ENCODE measurements at places on chromosomes 7 and 10. TPM values are rescaled to one million over a fixed set of nuclear protein-coding genes. Genes with fewer than 3 reads are reported as not detected.

The ZNF3 gene
- total RNA-seq = 39.2 TPM

The LRRN3 gene
- 0.56 TPM for total RNA-seq

The CADPS2 gene
- total RNA-seq = 1.0 TPM

The FOXI2 gene
- total RNA-seq = not detected

The AKR1D1 gene
- total RNA-seq = not detected

GRCh38 chr10:29455095-29455494 lies 166.2 kb downstream of the LYZL1 start:
- DNase-seq = no peak

DNA sequence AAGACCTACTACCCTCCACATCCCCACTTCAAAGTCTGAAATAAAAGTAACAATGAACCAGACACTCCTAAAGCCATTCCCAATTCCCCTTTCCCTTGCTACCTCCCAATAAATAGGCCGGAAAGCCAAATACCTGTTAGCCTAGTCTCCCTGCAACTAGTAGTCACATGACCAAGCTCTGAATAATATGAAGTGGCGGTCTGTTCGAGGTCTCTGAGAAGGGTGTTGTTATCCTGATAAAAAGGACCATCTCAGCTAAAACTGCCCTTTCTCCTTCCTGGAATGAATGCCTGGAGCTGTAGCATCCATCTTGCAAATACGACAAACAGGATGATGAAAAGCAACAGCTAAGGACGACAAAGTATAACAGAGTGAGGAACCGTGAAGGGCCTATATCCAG lies 6.0 kb downstream of the KIF5B start:
- no peak for DNase-seq

DNA sequence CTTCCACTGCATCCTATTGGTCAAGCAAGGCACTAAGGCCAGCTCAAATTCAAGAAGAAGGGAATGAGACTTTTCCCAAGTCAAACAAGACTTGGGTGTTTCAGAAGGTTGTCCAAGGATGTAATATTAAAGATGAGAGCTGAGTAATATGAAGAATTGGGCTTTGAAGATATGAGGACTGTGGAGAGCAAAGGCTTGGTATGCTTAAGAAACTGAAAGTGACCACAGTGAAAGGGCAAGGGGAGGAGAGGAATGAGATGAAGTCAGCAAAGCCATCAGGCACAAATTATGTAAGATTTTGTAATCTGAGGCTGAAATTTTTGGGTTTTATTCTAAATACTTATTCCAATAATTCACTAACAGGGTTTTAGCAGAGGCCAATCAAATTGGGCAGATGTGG lies 38.6 kb upstream of the NPY start:
- DNase-seq = no peak

- no peak for DNase-seq
Measured at GRCh38 chr10:98587156-98587837, 140.6 kb upstream of the HPS1 start.

- DNase-seq = no peak
Measured at GRCh38 chr7:100967292-100967863, 2.0 kb upstream of the MUC12 start.

DNA sequence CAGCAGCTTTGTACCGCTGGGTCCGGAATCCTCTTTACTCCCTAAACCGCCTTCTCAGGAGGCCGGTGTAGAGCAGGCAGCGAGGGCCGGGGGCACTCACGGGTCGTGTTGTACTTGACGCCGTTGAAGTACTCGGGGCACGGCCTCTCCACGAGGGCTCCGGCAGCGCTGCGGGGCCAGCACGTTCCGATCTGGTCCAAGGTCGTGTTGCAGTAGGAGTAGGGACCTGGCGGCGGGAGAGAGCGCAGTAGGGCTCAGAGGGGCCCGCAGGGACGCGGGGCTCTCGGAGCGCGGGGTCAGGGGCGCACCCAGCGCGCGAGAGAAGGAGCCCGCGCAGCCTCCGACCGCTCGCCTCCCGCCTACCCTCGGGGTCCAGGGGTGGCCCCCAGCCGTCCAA lies 443 bp downstream of the CRHR2 start:
- no peak for DNase-seq

DNA sequence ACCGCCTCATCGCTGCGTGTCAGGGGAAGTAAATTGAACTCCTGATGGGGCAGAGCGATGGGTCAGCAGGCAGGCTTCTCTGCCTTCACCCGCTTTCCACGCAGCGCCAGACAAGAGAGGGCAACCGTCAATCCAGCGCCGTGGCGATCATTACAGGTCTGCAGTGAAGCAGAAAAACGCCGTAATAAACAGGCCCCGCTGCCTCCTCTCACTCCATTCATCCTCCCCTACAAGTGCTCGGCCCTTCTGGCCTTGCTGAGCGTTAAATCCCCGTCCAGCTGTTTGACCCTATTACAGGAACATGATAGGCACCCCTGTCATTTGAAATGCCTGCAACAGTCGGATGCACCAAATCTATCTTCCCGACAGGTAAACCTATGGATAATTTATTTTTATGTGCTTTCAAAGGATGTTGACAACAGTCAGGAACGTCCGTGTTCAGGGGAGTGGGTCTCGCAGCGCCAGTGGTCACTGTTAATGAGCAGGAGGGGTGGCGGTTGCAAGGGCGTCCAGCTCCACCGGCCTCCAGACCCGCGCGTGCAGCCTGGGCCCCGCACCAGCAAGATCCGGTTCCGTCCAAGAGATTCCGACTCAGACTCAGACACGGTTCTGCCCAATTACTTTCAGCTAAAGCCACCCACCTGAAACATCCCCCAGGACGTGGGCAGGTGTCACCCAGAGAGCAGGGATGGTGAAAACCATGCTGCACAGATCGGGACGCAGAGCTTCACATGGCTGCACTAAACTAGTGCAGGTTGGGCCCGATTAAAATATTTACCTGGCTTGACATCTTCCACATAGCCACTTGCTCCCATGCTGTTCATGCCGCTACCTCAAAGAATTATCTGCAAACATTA lies 508.0 kb upstream of the MGMT start:
- DNase-seq = no peak

GRCh38 chr10:5952731-5953385 lies 24.5 kb downstream of the IL15RA start:
- no peak for DNase-seq

DNA sequence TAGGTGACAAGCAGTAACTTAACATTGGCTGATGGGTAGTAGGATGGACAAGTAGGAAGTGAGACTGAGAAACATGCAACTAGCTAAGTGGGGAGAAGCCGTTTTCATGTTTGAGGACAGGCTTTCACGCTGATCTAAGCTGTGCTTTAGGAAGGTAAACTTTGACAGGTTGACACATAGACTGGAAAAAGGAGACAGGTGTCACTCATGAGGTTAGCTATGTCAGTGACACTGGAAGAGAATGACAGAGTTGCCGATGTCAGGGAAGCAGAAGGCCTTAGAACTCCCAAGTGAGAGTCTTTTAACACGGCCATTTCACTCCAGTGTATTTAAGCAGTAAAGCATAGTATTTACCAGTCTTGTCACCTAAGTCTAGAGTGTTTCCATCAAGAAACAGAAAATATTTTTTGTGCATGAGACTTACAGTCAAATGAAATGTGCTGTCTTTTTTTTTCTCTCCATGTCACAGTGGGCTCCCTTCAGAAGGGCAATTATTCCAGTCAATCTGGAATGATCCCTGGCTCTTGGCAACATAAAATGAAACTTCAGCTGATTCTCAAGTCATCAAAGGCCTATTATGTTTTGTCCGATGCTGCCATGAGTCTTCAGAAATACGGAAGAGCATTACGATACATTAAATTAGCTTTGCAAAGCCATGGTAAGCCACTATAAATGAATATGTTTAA lies 20.6 kb downstream of the EDRF1 start:
- no peak for DNase-seq

- no peak for DNase-seq
Measured at GRCh38 chr10:77506517-77507200, 130.9 kb downstream of the KCNMA1 start.

GRCh38 chr7:128103498-128104107 lies 72.4 kb upstream of the LRRC4 start:
- no peak for DNase-seq

DNA sequence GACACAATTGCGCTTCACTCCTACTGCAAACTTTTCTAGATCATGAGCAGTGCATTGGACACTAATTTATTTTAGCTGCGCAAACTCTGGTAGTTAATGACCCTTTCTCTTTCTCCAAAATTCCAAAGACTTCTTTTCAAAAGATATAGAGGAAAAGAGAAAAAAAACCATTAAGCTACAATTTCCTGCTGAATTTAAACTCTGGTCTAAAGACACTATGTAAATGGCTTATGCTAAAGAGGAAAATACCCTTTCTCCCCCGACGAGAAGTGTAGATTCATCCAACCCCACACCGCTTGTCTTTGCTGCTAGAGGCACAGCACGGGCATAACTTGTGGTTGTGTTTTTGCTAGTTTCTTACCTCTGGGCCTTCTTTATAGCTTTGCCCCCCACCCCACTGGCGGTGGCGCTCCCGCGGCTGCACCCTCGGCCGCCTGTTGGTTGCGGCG lies 84.1 kb downstream of the SNX10 start:
- DNase-seq = no peak

GRCh38 chr7:67990003-67990402 lies 993.4 kb downstream of the TYW1 start:
- DNase-seq = no peak

DNA sequence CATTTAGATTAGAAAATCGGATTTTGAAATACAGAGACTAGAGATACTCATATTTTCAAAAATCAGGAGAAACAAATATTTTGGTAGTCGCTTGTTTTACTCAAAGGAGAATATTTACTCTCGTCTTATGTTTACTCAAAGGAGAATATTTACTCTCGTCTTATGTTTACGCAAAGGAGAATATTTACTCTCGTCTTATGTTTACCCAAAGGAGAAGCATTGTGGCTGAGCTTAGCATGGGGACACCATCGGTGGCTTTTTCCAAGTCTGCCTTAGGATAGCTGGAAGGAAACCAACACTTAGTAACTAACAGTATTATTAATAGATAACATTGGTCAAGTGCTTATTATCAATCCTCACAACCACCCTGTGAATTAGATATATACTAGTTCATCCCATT lies 71.8 kb downstream of the SNX10 start:
- DNase-seq = no peak

- DNase-seq = no peak
Measured at GRCh38 chr7:91872069-91872468, 8.4 kb downstream of the MTERF1 start.

DNA sequence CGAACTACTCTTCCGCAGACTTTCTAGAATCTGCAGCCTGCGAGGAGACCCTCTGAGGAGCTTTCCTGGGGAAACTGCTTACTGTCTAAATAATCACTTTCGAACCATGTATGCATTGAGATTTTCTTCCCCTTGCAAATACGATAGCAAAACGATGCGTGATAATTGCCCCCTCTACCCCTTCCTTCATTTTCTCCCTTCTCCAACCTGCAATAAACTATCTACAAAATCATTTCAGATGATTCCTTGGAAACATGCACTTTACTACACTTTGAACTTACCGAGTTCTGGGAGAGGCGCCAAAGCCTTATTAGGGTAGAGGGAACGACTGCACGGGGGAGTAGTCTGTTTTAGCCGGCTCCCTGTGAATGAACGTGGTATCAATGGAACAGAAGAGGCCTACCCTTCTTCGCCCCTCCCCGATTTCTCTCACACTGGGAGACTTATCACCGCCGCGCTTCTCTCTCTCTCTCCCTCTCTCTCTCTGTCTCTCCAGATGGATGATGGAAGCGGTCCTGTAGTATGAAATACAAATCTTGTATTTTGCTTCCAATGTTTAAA lies at the start of gene FGFBP3:
FGFBP3 (minus strand) TSS at position 370 of the 561 bp plus-strand sequence. CDS start 517 bp downstream, outside the sequence.
- DNase-seq = peak; percentile 66

DNA sequence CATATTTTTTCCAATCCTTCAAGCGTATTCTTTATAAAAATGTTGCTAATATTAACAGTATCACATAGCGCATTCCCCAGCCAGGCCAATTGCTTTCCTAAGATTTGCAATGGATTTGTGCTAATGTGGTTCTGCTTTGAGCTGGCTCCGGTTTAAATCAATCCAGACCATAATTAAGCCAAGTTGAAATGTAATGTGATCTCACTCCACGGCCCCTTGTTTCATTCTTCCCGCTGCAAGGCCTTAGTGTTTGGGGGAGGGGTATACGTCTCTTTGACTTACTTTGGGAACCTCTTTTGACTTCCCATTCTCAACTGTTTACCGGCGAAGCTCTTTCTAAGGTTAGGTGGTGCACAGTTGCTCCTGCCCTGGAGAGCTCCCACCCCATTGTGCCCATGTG lies 86.4 kb downstream of the PRPF18 start:
- no peak for DNase-seq

DNA sequence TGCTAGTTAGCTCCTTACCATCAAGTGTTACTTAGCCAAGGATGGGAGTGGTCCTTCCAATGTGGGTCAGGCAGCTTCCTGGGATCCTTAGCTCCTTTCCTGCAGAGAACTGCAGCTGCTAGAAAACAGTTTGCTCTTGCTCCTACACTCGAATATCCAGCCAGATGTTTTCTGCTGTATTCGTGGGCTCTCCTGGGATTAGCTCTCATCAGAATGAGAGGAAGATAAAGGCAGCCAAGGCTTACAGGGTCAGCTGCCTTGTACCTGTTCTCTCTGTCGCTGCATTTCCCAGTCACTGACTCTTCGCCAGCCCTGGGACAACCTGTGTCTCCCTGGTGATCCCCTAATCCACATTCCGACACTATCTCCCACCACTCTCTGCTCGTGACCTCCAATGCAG lies 29.0 kb downstream of the NEUROD6 start:
- DNase-seq = no peak

DNA sequence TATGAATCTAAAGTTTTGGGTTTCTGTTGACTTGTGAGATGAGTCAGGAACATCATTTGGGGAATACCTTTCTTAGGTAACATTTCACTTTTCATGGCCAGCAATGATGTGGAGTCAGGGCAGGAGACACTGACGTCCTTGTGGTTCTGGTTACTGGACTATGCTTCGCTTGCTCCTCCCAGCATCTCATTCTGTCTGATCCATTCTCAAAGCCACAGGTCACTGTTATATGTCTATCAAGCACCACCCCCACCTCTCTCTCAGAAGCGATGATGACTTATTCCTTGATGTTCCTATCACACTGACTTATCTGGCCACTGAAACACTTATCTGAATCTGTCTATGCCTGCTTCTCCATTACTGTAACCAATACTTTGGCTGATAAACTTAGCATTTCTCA lies 51.6 kb downstream of the TES start:
- DNase-seq = no peak

- no peak for DNase-seq
Measured at GRCh38 chr10:91295346-91295745, 74.9 kb downstream of the PCGF5 start.

GRCh38 chr7:2719007-2719406 lies 31.0 kb downstream of the AMZ1 start:
- no peak for DNase-seq

Data from osteocyte (in vitro differentiated cells).